ENCODE measurements at places on chromosomes 7 and 10. TPM values are rescaled to one million over a fixed set of nuclear protein-coding genes. Genes with fewer than 3 reads are reported as not detected.

KNDC1 gene
- not detected for polyA plus RNA-seq

CABCOCO1 gene
- not detected for polyA plus RNA-seq

SFXN4 gene
- polyA plus RNA-seq = 14.0 TPM

JAKMIP3 gene
- 0.03 TPM for polyA plus RNA-seq

ANK3 gene
- 7.2 TPM for polyA plus RNA-seq

DMBT1 gene
- polyA plus RNA-seq = not detected

TMEM26 gene
- not detected for polyA plus RNA-seq

CTBP2 gene
- 0.16 TPM for polyA plus RNA-seq

ZMIZ2 gene
- 12.1 TPM for polyA plus RNA-seq

CAV1 gene
- not detected for polyA plus RNA-seq

RBP3 gene
- polyA plus RNA-seq = not detected

TSPAN12 gene
- not detected for polyA plus RNA-seq

AIFM2 gene
- polyA plus RNA-seq = 0.68 TPM

ADARB2 gene
- polyA plus RNA-seq = not detected

CARD11 gene
- polyA plus RNA-seq = 39.6 TPM

MSS51 gene
- not detected for polyA plus RNA-seq

All from CD4-positive, alpha-beta memory T cell (primary cell).